ENCODE measurements at places on chromosomes 16 and 17. TPM values are rescaled to one million over a fixed set of nuclear protein-coding genes. Genes with fewer than 3 reads are reported as not detected.

The GP2 gene
- total RNA-seq, result not detected

DNA sequence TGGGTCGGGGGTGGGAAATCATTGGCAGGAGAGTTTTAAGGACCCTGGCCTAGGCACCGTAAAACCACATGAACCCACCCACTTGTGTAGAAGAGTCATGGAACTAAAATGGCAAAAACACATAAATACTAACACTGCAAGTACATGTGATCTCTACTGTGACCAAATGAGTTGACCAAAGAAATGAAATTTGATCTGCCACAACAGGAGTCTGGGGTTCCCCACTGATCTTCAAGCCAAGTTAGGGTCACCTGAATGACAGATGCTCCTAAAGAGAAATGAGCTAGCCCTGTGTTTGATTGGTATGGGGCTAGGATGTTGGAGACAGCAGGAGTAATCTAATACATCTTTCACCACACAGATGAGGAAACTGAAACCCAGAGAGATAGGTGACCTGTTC is 21.5 kb upstream of the SKAP1 start:
- DNase-seq, result no peak

The TCAP gene
- 0.93 TPM for total RNA-seq

The TBC1D3 gene
- 1.9 TPM for total RNA-seq

DNA sequence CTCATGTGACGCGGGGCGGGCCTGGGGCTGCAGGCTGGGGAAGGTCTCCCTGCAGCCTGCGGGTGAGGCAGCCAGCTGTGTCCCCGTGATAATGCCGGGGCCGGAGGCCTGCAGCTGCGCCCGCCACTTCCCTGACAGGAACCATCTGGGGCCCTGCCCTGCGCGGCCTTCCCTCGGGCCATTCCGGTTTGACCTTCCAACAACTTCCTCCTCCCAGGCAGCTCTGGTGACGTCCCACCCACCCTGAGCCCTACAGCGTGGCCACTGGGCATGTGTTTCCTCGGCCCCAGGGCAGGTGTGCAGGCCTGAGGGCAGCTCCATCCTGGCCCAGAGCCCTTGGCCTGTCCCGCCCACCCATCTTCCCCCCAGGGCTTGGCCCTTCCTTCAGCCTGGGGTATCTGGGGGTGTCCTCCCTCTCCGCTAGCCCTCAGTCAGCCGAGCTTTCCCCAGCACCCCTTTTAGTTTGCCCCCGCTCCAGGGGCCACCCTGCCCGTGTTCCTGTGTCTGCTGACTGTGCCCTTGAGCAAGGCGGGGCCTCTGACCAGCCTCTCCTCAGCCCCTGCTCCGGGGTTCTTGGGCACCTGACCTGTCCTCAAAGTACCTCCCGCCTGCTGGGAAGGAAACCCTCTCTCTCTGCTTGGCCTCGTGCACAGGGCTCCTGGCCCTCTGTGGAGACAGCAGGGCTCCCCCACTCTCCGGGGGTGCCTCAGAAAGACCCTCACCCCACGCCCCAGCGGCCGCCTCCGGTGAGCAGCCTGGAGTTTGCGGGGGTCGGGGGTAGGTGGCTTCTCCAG is at the start of gene CBFA2T3:
Gene CBFA2T3, minus strand, starts transcription at position 190 of the 794 bp plus-strand sequence. CDS start 400 bp downstream, outside the sequence.
- DNase-seq, result peak; percentile 84

The FBXL16 gene
- 0.22 TPM for total RNA-seq

The RNF222 gene
- total RNA-seq, result not detected

The SECTM1 gene
- total RNA-seq, result 0.46 TPM

The PRSS21 gene
- not detected for total RNA-seq

DNA sequence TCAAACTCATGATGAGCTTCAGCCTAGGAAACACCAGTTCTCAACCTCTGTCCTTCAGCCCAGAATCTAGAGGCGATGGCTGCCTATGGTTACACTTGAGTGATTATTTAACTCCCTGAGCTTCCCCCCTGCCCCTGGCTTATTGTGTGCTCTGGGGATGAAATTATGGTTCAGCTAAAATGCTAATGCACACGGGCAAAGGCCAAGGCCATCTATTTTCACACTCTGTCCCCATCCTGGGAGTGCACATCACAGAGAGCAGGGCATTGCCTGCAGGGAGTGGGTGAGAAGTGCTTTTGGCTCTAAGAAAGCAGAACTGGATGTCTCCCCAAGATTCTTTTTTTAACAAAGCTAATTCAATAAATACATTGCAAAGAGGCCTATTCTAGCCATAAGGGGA is 21.6 kb upstream of the CACNG5 start:
- DNase-seq, result no peak

DNA sequence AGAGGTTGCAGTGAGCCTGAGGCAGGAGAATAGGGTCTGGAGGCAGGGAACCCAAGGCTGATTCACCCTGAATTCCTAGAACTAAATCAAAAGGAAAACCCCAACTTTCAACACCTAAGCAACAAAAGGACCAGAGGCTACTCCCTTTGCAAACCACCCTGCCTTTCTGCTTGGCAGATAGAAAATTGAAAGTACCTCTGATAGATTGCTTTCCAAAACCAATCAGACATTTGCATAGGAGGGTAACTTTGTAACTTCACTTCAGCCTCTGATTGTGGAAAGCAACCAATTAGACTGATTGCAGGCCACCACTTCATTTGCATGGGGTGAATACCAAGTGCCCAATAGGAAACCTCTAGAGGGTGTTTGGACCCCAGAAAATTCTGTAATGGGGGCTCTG is 10.9 kb upstream of the TMEM98 start:
- no peak for DNase-seq

DNA sequence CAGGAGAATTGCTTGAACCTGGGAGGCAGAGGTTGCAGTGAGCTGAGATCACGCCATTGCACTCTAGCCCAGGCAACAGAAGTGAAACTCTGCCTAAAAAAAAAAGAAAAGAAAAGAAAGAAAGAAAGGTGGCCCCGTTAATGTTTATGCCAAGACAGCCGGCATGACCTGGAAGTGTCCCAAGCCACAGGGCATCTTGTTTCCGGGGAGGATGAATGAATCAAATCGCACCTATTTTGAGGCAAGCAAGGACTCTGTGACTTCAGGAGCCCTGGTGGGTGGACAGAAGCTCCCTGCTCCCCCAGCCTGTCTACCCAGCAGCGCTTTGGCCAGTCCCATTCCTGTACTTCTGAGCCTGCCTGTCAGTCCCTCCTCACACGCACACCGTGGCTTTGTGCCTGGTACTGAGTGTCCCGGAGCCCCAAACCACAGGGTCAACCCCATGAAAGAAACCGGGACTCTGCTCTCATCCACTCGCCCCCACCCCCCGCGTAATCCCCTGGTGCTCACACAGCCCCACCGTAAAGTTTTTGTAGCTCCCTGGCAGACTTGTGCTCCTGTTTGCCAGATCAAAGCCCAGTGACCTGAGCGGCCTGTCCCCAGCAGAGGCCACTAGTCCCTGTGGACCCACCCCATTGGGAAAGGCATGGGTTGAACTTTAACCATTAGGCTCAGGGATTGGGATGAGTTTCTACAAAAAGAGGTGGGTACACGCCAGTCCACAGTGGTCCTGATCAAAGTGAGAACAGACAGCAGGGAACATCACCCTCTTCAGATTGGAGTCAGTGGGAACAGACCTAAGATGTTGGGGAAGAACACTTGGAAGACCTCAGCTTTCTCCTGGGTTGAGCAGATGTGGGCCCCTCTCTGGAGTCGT is 19.3 kb downstream of the CD2BP2 start:
- DNase-seq, result no peak

The ELAC2 gene
- 71.6 TPM for total RNA-seq

GRCh38 chr17:45889579-45889978 is 4.8 kb upstream of the MAPT start:
- DNase-seq, result no peak

GRCh38 chr16:88358023-88358420 is 24.7 kb upstream of the ZNF469 start:
- DNase-seq, result no peak

DNA sequence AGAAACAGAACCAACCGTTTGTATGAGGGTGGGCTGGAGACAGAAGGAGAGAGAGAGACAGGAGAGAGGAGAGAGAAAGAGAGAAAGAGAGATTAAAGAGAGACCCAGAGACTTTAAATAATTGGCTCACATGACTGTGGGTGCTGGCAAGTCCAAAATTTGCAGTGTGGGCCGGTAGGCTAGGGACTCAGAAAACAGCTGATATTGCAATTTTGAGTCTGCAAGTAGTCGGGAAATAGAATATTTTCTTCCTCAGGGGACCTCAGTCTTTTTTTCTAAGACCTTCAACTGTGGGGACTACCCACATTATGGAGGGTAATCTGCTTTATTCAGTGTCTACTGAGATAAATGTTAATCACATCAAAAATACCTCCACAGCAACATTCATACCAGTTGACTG is 1439.0 kb downstream of the CDH11 start:
- DNase-seq, result no peak

DNA sequence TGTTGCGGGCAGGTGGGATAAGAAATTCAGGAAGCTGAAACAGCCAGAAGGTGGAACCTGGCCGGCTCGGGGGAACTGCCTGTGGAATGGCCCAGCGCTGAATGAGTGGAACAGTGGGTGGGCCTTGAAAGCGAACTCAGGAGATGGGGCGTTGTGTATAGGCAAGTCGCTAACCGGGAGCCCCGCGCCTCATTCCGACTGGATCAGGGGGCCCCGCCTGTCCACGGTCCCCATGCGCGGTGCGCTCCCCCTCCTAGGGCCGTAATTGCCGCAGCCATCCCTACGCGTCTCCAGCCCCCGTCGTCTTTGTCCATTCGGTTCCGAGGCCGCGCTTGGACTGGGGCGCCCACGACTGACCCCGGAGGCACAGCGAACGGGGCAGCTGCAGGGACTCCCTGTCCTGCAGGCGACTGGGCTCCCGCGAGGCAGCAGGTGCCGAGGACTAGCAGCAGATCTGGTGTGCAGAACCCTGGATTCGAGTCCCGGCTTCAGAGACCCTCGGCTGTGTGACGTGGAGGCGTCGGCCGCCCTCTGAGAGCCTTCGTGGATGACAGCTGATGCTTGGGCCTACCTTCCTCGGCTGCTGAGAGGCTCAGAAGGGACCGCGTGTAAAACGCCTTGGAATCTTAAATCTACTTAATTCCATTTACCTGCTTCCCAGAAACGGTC is 10.9 kb upstream of the CA4 start:
- DNase-seq, result no peak

DNA sequence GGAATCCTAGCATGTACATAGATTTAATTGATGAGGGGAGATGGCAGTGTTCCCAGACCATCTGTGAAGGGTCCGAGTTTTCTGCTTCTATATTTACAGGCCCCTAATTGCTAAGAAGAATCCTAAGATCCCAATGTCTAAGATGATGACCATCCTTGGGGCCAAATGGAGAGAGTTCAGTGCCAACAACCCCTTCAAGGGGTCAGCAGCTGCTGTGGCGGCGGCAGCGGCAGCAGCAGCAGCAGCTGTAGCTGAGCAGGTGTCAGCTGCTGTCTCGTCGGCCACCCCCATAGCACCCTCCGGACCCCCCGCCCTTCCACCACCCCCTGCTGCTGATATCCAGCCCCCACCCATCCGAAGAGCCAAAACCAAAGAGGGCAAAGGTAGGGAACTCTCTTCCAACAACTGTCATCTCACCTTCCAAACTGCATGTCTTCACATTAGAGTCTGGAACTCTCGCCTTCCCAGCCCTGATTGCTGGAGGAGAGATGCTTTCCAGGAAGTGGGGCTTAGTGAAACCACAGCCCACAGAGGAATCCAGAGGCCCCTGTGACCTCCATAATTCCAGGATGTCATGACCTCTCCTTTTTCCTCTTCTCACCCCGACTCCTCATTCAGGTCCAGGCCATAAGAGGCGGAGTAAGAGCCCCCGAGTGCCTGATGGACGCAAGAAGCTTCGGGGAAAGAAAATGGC is 4.7 kb downstream of the CHD3 start:
- DNase-seq, result no peak

DNA sequence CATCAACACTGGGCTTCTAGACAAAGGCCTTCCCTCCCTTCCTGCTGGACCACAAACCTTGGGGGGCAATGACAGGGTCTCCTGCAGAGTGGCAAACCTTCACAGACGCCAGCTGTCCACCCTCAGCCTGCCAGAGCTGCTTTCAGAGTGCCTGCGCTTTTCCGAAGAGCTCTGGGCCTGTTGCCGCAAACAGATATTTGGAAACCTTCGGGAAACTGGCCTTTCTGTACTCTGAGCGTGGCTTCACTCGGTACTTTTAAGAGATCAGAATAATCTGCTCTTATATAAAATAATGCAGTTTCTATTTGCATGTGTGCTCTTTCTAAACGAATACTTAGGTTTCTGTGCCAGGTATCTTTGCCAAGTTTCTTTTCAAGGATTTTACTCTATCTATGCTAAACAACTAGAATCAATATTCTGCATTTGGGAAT is 152.1 kb upstream of the CHMP6 start:
- DNase-seq, result no peak

DNA sequence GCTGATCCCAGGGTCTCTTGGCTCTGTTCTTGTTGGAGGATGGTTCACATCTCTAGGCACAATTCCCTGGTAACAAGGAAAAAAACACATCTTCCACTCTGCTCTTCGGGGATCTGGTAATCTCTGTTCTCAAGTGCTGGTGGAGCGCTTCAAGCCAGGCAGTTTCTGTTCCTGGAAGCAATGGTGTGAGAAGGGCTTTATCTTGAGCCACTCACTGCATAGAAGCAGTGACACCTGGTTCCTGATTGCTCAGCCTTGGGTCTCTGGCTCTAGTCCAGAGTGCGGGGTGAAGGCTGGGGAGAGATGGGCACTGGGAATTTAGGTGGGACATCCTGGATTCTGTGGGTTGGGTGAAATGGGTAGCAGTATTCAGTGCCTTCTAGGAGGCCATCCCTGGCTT is 14.1 kb downstream of the AKAP1 start:
- no peak for DNase-seq

The ST6GALNAC1 gene
- total RNA-seq, result not detected

The KRT31 gene
- not detected for total RNA-seq

DNA sequence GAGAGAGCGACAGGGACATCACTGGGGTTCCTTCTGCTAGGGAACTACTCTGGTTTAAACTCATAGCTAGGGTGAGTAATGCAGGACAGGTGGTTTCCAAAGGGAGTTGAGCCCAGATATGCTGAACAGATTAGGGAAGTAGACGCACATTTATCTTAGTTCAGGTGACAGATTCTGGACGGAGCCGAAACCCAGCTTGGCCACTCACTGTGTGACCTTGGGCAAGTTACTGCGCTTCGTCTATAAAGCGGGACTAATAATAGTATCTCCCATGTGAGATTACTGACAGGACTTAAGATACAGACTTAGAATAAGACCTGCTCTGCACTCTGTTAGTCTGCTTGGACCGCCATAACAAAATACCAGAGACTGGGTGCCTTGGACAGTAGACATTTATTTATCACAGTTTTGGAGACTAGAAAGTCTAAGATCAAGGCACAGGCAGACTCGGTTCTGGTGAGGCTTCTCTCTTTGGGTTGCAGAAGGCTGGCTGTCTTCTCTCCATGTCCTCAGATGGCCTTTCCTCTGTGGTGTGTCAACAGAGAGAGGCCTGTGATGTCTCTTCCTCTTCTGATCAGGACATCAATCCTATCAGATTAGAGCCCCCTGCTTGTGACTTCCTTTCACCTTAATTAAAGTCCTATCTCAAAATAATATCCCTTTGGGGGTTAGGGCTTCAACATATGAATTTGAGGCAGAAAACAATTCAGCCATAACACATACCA is 12.1 kb downstream of the SCNN1G start:
- DNase-seq, result no peak

GRCh38 chr16:27566417-27566816 is 16.5 kb downstream of the KATNIP start:
- DNase-seq, result no peak

- peak; percentile 85 for DNase-seq
These were observed 7.1 kb upstream of the AKTIP start for GRCh38 chr16:53509906-53510703.

The C16orf92 gene
- not detected for total RNA-seq

Measured in endothelial cell of umbilical vein (primary cell).